ENCODE measurements at places on chromosomes 12 and 14. TPM values are rescaled to one million over a fixed set of nuclear protein-coding genes. Genes with fewer than 3 reads are reported as not detected.

DNA sequence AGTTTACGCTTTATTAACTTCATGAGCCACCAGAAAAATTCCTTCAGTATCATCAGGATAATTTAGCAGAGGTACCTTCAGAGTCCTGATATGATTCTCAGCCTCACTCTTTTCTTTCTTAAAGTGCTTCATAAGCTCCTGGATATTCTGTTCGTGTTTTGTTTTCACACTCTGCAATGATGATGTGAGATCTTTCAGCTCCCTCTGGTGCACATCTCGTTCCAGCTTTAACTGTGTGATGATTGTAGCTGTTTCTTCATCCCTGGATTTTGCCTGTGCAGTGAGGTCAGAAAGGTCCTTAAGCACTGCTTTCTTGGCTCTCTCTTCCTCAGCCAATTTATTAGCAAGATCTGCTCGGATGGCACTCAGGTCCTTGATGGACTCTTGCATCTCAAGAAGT lies 156.7 kb downstream of the CEP128 start:
- no peak for DNase-seq

GRCh38 chr12:105271364-105271763 lies 35.4 kb upstream of the APPL2 start:
- no peak for DNase-seq

DNA sequence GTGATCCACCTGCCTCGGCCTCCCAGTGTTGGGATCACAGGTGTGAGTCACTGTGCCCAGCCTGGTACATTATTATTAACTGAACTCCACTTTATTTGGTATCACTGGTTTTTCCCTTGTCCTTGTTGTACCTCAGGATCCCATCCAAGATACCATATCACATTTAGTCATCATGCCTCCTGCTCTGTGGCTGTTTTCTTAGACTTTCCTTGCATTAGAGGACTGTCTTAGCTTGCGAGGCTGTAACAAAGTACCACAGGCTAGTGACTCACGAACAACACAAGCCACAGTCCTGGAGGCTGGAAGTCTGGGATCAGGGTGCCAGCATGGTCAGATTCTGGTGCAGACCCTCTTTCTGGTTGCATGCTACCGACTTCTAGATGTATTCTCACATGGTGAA lies 12.2 kb downstream of the KLC1 start:
- DNase-seq, result no peak

DNA sequence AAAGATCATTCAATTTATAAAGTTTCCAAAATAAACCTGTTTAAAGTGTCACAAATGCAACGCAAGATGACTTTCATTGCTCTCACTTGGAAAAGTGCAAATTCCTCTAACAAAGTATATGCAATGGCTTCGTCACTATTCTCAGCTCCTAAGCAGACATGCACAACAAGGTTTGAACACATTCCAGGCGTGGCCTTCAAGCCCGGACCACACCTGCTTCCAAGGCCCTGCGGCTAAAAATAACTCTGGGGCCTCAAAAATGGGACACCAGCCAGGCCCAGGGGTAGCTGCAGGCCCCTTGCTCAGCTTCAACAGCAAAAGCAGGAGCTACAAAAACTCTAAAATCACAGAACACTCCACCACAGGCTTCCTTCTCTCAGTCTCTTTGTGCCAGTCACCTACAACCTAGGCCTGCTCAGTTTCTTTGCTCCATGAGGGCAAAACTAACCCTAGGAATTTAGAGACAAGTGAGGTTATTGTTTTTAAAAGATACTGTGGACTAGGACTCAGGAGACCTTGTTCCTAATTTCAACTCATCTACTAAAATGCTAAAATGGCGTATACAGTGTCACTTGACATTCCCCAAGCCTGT lies 29.3 kb downstream of the DUSP16 start:
- no peak for DNase-seq

- DNase-seq, result no peak
Measured at GRCh38 chr12:31506515-31507306, 84.2 kb downstream of the DENND5B start.

Gene GUCY2C
- not detected for total RNA-seq

Gene TEX52
- total RNA-seq, result 0.10 TPM

Gene PELI2
- 3.1 TPM for total RNA-seq

Gene TMTC1
- total RNA-seq, result 0.38 TPM
